ENCODE measurements at places on chromosomes 12 and 14.
A peak's percentile ranks its signal among the peaks of the same experiment; 100 is the strongest.

DNA sequence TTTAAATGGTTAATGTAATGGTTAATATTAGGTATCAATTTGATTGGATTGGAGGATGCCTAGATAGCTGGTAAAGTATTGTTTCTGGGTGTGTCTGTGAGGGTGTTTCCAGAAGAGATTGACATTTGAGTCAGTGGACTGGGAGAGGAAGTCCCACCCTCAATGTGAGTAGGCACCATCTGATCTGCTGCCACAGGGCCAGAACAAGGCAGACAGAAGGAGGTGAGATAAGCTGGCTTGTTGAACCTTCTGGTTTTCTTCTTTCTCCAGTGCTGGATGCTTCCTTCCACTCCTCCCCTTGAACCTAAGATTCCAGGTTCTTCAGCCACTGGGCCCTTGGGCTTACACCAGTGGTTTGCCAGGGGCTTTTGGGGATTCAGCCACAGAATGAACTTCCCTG is 756.5 kb upstream of the LRFN5 start:
- no peak overlapping the region for H3K4me3 ChIP-seq
- H3K27me3 ChIP-seq, result no peaks in the 10 kb centered on the region
- no peaks in the 10 kb centered on the region for H3K36me3 ChIP-seq

GRCh38 chr12:120102189-120103043 is 14.1 kb downstream of the RAB35 start:
- H3K4me1 ChIP-seq, result peaks cover 19% of the 10 kb centered on the region
- H3K27me3 ChIP-seq, result no peaks in the 10 kb centered on the region
- DNase-seq, result no peak
- no peak overlapping the region for H3K27ac ChIP-seq
- no peak overlapping the region for H3K4me3 ChIP-seq

- H3K36me3 ChIP-seq, result no peaks in the 10 kb centered on the region
- no peaks in the 10 kb centered on the region for H3K4me1 ChIP-seq
- H3K27me3 ChIP-seq, result no peaks in the 10 kb centered on the region
- no peak for DNase-seq
- no peak overlapping the region for H3K4me3 ChIP-seq
Measured at GRCh38 chr12:41661141-41661765, 473.1 kb downstream of the PDZRN4 start.

DNA sequence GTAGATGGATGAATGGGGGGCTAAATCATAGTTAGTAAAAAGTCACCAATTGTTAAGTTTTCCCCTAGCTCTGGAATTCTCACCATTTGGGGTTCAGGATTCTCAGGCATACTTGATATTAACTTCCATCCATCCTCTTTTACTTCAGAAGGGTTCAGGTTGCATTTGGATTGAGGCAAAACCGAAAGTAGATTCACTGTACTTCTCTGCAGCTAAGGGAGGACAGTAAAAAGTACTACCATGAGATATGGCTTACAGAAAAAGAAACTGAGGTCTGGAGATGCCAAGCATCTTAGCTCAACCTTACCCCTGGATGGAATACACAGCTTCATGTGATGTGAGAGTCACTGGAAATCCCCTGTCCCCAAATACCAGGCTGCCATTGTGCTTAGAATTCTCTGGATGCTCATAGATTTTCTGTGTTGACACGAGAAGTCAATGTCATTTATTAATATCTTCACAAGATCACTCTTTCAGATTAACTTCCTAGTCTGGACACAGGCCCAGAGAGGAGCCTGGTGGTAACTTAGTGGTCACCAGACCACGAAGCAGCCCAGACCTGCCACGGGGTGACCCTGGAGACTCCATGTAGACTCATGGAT is 87.1 kb downstream of the SSPN start:
- no peaks in the 10 kb centered on the region for H3K36me3 ChIP-seq
- no peak overlapping the region for H3K4me3 ChIP-seq
- no peaks in the 10 kb centered on the region for H3K27me3 ChIP-seq
- H3K4me1 ChIP-seq, result no peaks in the 10 kb centered on the region
- DNase-seq, result no peak
- H3K27ac ChIP-seq, result no peak overlapping the region

GRCh38 chr14:94761997-94762377 is 7.9 kb downstream of the GSC start:
- DNase-seq, result no peak

- no peak for DNase-seq
- H3K4me3 ChIP-seq, result peak overlapping the region; percentile 50
- H3K27ac ChIP-seq, result no peak overlapping the region
Measured at GRCh38 chr12:25054783-25055144, 105.9 kb upstream of the BCAT1 start.

- no peak overlapping the region for H3K4me3 ChIP-seq
- H3K27me3 ChIP-seq, result no peaks in the 10 kb centered on the region
Measured at GRCh38 chr14:92493024-92493423, 20.6 kb upstream of the RIN3 start.

- H3K27me3 ChIP-seq, result no peaks in the 10 kb centered on the region
- H3K4me3 ChIP-seq, result no peak overlapping the region
- no peak overlapping the region for H3K27ac ChIP-seq
- no peaks in the 10 kb centered on the region for H3K36me3 ChIP-seq
Measured at GRCh38 chr14:36618641-36619040, 36.2 kb upstream of the NKX2-8 start.

DNA sequence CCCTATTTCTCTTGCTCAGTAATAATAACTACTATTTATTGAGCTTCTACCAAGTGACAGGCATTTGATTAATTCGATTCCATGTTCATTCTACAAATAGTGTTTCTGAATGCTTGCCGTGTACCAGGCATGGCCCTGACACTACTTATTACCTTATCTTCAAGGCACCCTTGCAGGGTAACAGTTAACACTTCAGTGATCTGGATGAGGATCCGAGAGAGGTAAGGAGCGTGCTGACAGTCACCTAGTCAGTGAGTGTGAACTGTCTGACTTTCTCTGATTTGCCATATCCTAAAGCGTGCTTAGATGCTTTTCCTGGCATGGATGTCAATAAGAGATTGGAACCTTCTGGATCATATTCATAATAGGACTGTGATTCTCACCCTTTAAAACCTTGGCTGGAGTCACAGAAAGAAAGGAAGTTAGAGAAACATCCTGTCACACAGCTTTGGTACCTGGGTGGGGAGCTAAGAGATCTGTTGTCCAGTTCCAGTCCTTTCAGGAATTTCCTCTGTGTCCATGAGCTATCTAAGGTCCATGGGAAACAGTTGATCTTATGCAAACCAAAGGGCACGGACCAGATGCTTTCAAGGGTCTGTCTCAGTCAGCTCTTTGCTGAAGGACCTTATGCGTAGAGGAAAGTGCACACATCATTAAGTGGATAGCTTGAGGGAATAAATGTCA is 54.8 kb downstream of the PPFIBP1 start:
- H3K27me3 ChIP-seq, result no peaks in the 10 kb centered on the region
- no peak overlapping the region for H3K27ac ChIP-seq
- peaks cover 14% of the 10 kb centered on the region for H3K4me1 ChIP-seq
- H3K36me3 ChIP-seq, result no peaks in the 10 kb centered on the region

DNA sequence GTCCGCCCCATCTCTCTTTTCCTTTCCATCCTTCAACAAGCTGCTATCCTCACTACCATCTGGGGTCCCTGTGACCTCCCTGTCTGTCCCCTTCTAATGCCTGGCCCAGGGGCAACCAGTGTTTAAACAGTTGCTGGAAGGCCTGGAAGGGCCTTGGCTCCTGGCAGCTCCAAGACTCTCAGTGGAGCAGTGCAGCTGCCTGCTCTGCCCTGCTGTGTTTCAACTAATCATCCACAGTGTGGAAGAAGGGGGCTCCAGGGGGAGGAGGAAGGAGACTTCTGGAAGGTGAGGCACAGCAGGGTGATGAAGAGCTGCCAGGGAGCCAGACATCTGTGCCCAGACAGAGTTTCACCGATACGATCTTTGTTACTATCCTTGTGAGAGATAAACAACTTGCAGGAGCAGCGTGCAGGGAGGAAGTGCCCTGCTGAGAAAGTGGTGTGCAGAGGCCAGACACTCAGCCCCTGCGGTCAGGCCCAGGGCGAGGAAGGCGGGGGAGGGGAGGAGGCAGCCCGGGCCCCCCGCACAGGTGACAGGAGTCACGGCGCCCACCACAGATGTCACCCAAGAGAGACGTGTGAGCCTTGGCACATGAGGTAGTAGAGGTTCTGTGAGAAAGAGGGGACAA is 1061.8 kb downstream of the BCL11B start:
- no peaks in the 10 kb centered on the region for H3K27me3 ChIP-seq
- H3K27ac ChIP-seq, result no peak overlapping the region
- no peaks in the 10 kb centered on the region for H3K4me1 ChIP-seq
- H3K36me3 ChIP-seq, result no peaks in the 10 kb centered on the region
- H3K4me3 ChIP-seq, result no peak overlapping the region

DNA sequence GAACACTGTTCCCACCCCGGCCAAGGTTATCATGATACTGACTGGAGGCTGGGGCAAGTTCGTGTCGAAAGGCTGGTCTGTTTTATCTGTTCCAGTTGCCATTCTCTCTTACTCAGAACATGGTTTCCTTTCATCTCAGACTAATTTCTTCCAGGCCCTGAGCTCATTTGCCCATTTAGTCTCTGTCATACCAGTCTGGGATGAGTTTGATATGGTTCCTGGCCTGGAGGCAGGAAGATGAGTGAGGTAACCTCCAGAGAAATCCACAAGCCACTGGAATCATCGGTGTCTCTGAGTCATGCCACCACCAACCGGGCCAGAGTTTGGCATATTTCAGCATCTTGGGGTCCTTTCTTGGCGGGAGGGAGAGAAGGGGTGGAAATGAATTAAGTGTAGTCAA is 114.7 kb downstream of the NTF3 start:
- H3K4me1 ChIP-seq, result no peaks in the 10 kb centered on the region
- no peak overlapping the region for H3K4me3 ChIP-seq
- H3K27me3 ChIP-seq, result no peaks in the 10 kb centered on the region
- H3K36me3 ChIP-seq, result no peaks in the 10 kb centered on the region
- DNase-seq, result no peak

GRCh38 chr12:30822385-30823155 is 67.8 kb upstream of the CAPRIN2 start:
- H3K36me3 ChIP-seq, result no peaks in the 10 kb centered on the region
- H3K27ac ChIP-seq, result peak overlapping the region; percentile 18
- H3K27me3 ChIP-seq, result no peaks in the 10 kb centered on the region
- H3K4me3 ChIP-seq, result peak overlapping the region; percentile 53
- DNase-seq, result peak; percentile 88

DNA sequence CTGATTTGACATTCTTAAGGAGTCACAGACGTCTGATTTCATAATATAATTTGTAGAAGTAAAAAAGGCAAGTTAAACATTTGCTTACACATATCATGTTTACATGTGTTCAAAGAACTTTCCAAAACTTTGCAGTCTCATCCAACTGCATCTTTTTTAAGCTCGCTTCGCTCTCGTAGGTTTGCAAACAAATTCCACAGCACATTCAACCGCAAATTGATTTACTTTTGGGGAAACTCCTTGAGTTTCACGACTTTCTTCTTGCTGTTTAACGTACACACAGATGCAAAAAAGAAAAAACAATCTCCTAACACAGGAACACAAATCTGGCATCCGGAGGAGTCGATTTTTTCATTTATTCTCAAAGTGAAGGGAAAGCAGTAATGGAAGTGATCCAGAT is 1149.5 kb downstream of the VRK1 start:
- H3K4me3 ChIP-seq, result no peak overlapping the region
- no peaks in the 10 kb centered on the region for H3K27me3 ChIP-seq
- no peak overlapping the region for H3K27ac ChIP-seq

- no peaks in the 10 kb centered on the region for H3K27me3 ChIP-seq
- DNase-seq, result no peak
- no peak overlapping the region for H3K4me3 ChIP-seq
- H3K4me1 ChIP-seq, result no peaks in the 10 kb centered on the region
- H3K36me3 ChIP-seq, result peaks cover 27% of the 10 kb centered on the region
- no peak overlapping the region for H3K27ac ChIP-seq
Measured at GRCh38 chr14:50928002-50928635, 16.2 kb downstream of the PYGL start.

GRCh38 chr14:31934767-31935266 is 142.3 kb upstream of the ARHGAP5 start:
- no peak for DNase-seq
- no peaks in the 10 kb centered on the region for H3K36me3 ChIP-seq
- H3K27ac ChIP-seq, result no peak overlapping the region
- peaks cover 4% of the 10 kb centered on the region for H3K4me1 ChIP-seq
- H3K27me3 ChIP-seq, result no peaks in the 10 kb centered on the region

DNA sequence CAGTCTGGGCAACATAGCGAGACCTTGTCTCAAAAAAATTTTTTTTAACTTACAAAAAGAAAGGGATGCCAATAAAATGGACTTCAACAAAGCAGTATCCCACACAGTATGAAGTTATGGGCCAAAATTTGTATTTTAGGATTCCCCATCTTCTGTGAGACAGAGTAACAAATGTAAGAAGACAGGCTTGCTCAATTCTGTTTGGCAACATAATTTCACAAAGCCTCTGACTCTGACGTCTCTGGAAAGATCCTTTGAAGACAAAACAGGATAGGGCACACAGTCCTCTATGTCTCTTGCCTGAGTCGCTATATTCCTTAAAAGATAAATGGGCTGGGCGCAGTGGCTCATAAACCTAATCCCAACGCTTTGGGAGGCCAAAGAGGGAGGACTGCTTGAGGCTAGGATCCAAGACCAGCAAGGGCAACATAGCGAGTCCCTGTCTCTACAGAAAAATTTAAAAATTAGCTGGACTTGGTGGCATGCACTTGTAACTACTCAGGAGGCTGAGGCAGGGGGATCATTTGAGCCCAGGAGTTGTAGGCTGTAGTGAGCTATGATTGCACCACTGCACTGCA is 1.1 kb upstream of the HOMEZ start:
- peak overlapping the region; percentile 98 for H3K27ac ChIP-seq
- DNase-seq, result no peak
- H3K4me3 ChIP-seq, result peak overlapping the region; percentile 95
- H3K36me3 ChIP-seq, result no peaks in the 10 kb centered on the region

DNA sequence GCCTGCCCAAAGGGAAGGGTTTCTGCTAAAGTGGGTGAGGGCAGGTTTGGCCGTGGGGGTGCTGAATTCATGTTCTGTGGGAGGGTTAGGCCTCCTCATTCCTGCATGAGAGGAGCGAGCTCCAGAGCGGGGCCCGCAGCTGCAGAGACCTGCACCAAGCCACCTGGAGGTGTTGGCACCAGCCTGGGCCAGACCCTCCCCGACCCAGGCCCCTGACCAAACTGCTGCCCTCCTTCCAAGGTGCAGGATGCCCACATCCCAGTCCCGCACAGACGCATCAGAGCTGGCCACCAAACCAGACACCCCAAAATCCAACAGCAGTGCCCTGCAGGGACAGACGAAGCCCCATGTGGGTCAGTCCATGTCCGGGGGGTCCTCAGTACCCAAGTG is 10.6 kb downstream of the ADSS1 start:
- no peak for DNase-seq
- H3K4me3 ChIP-seq, result no peak overlapping the region
- peaks cover 28% of the 10 kb centered on the region for H3K4me1 ChIP-seq
- no peaks in the 10 kb centered on the region for H3K27me3 ChIP-seq
- H3K27ac ChIP-seq, result no peak overlapping the region
- no peaks in the 10 kb centered on the region for H3K36me3 ChIP-seq

GRCh38 chr14:93002851-93003298 is 79.9 kb downstream of the CHGA start:
- DNase-seq, result no peak
- no peak overlapping the region for H3K4me3 ChIP-seq
- H3K27ac ChIP-seq, result no peak overlapping the region
- no peaks in the 10 kb centered on the region for H3K27me3 ChIP-seq
- H3K36me3 ChIP-seq, result no peaks in the 10 kb centered on the region
